ENCODE measurements at places on chromosomes 7 and 10.

- DNase-seq, result no peak
Measured at GRCh38 chr7:131080754-131081153, 246.9 kb upstream of the MKLN1 start.

DNA sequence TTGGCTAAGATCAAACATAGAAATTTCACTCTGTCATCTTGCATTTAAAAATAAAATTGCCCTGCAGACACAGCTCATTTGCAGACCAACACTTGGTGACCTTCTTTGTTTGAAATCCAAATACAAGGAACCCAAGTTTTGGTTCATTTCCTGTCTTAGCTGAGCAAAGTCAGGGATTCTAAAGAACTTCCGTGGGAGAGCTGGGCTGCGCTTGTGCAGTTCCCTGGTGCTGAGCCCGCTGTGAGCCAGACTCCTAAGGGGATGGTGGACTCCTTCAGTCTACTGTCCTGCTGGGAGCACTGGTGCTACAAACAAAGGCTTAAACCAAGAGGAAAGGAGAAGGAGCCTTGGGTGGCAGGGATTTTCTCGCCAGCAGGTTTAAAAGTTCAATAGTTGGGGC lies 60.0 kb downstream of the MYOF start:
- no peak for DNase-seq

- no peak for DNase-seq
Measured at GRCh38 chr10:35103882-35104281, 13.7 kb upstream of the CUL2 start.

- DNase-seq, result no peak
Measured at GRCh38 chr7:152894295-152895170, 135.0 kb downstream of the ACTR3B start.

GRCh38 chr10:14548970-14549369 lies 218.2 kb upstream of the FRMD4A start:
- no peak for DNase-seq

DNA sequence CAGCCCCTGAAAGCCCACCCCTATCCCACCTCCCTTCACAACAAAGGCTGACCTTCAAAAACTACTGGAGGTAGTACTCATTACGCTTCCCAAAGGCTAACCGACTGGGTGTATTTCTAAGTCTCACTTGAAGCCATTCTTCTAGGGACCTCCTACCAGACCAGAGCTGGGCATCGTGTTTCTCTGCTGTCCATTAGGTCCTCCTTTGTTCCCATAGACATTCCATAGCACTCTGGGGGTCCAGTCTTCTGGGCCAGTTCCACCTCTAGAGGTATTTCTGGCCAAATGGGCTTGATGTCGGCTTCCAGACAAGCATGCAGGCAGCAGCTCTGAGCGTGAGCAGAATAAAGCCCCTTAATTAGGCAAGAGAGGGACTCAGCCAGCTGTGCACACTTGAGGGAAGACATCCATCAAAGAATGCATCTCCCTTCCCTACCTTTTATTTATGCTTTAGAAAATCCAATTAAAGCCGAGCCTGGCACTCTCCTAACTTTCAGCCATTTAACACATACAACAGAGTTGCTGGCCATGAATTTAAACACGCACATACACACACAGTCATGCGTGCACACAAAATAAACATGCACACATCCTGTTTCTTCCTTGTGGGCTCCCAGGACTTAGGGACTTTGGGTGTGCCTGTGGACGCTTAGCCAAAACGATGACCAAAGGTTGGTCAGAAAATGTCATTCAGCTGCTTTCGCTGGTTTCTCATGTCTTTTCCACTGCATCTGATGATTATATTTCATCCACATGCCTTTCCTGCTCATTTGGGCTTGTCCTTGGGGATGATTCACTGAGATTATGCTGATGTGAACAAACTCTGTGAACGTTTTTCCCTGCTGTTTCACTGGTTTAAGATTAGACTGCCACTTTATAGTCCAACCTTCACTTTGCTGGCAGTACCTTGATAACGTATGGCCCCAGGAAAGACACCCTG lies 362.0 kb upstream of the NFE2L3 start:
- no peak for DNase-seq

DNA sequence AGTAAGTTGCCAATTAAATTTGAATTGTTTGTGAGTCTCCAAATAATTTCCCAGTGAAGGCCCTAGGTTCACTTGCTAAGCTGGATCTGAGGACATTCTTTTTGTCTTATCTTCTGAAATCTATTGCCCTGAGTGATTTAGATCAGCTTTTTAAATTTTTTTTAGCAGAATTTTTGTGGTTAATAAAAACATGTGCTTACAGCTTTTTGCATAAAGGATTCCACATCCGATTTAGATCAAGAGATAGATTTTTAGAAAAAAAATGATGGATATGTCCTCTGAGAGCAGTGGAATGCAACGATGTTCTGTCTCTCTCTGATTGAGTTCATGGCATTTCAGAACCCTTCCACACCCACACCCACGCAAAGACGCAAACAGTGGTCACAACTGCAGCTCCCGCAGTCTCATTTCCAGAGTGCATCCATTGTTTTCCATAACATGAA lies 358.8 kb downstream of the SUGCT start:
- no peak for DNase-seq

- DNase-seq, result no peak
Measured at GRCh38 chr7:17472939-17473338, 174.5 kb downstream of the AHR start.

GRCh38 chr7:1065263-1065584 lies 20.9 kb downstream of the GPR146 start:
- DNase-seq, result no peak

DNA sequence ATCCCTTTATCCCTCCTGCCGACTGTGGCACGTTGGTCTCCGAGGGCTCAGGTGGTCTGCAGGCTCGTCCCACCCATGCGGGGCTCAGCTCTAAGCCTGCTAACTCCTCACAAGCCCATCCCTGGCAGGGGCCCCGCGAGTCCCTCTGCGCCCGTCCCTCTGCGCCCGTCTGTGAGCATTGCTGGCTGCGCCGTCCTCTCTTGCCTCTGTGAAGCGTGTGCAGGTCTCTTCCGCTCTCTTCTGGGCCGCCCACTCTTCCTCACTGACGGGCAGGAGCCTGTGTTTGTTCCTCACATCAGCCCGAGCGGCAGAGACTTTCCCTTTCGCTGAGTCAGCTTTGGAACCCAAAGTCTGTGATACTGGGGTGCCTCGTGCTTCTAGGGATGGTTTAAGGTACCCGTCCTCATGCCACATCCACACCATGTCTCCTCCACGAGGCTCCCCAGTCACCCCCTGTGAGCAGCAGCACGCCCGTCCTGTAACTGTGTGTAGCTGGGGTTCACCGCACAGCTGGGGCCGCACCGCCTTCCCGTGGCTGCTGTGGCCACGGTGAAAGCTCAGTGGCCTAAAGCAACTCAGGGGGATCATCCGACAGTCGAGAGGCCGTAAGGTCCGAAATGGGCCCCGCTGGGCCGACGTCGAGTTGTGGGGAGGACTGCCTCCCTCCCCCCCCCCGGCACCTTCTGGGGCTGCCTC lies 35.5 kb downstream of the ADGRA1 start:
- DNase-seq, result no peak

DNA sequence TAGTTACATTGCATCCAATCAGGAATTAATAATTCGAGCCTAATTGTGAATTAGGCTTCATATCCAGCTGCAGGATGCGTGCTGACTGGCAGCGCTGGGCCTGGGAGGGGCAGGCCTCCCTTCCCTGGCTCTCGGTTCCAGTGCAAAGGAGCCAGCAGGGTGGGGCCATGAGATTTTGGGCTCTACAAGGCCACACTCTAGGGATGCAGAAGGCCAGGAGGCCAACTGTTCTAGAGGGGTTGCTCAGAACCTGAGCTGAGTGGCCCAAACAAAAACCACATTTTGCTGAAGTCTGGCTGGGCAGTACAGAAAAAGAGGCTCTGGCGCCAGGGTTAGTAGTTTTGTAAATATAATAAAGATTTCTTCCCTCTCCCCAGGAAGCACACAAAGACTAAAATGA lies 72.3 kb downstream of the CLEC2L start:
- DNase-seq, result no peak

GRCh38 chr7:105305633-105306032 lies 83.1 kb downstream of the SRPK2 start:
- no peak for DNase-seq

- DNase-seq, result no peak
Measured at GRCh38 chr10:97171001-97171400, 14.8 kb downstream of the SLIT1 start.

GRCh38 chr10:111297351-111297848 lies 220.6 kb downstream of the ADRA2A start:
- no peak for DNase-seq

DNA sequence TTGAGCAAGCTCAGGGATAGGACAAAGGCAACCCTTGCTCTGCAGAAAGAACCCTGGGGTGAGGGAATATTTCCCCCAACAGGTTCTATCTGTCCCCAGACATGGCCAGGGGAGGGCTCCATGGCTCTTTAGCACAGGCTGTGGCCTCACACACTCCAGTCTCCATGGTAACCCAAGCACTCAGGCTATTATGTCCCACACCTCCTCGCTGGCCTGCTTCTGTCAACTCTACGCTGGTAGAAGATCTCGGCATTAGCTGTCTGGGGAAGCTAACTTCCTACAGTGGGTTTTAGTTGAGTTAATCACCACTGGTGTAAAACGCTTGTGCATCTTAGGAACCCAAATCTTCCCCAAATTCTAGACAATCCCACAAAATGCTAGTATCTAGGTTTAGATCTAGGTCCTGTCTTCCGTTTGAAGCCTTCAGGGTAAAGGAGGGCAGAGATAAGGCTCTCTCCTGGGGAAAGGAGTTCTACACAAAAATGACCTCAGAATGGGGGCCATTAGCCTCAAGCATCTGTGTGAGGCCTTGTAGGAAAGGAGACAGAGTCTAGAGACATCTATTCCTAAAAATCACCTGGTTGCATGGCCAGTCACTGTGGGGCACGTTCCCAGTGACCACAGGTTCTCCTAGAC lies 36.7 kb upstream of the SLIT1 start:
- no peak for DNase-seq

DNA sequence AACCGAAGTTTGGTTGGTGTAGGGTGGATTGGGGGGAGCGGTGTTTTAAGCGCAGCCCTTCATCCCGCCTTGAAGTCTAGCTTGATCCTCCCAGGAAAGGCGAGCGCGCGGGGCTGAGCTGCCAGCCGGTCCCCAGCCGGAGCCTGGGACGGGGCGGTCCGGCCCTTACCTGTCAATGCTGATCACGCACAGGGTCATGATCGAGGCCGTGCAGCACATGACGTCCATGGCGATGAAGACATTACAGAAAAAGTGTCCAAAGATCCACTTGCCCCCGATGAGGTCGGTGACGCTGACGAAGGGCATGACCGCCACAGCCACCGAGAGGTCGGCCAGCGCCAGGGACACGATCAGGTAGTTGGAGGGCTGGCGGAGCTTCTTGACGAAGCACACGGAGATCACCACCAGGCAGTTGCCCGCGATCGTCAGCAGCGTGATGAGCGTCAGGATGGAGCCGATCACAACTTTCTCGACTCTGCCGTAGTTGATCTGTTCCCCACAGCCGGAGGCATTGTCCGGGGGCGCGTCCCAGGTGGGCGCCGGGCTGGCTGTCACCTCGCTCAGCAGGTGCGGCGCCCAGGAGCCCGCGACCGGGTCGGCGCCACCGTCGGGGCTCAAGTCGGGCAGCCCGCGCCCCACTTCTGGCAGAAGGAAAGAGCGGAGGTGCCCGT lies 740 bp downstream of the HTR7 start:
- DNase-seq, result no peak

GRCh38 chr7:50397320-50397970 lies 52.7 kb downstream of the FIGNL1 start:
- no peak for DNase-seq

DNA sequence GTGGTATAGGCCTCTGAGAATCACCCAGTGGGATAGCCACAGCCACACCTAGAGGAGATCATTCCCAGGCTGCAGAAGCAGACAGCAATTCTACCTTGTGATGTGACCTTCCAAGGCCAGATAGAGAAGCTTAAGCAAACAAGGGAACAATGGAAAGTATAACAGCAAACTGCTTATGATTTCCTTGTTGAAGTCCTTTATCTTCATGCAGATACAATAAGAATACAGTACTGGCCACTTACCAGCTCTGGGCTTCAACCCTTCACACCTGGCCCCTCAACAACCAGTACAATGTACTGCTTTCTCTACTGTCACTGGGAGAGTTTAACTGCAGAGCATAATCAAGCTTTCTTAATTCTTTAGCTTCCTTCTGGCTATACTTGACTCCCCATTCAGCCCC lies 22.6 kb upstream of the DDX50 start:
- DNase-seq, result no peak

Measured in nucleus accumbens (tissue), 56 donors.